ENCODE measurements at places on chromosomes 1 and 21.
A peak's percentile ranks its signal among the peaks of the same experiment; 100 is the strongest.

- DNase-seq = no peak
These were observed 57.4 kb upstream of the RGS18 start for GRCh38 chr1:192100686-192101468.

GRCh38 chr1:151840421-151840820, 801 bp upstream of the C2CD4D start:
- peak; percentile 18 for DNase-seq

- DNase-seq = peak; percentile 13
These were observed 100.9 kb downstream of the TSEN15 start for GRCh38 chr1:184152434-184152898.

DNA sequence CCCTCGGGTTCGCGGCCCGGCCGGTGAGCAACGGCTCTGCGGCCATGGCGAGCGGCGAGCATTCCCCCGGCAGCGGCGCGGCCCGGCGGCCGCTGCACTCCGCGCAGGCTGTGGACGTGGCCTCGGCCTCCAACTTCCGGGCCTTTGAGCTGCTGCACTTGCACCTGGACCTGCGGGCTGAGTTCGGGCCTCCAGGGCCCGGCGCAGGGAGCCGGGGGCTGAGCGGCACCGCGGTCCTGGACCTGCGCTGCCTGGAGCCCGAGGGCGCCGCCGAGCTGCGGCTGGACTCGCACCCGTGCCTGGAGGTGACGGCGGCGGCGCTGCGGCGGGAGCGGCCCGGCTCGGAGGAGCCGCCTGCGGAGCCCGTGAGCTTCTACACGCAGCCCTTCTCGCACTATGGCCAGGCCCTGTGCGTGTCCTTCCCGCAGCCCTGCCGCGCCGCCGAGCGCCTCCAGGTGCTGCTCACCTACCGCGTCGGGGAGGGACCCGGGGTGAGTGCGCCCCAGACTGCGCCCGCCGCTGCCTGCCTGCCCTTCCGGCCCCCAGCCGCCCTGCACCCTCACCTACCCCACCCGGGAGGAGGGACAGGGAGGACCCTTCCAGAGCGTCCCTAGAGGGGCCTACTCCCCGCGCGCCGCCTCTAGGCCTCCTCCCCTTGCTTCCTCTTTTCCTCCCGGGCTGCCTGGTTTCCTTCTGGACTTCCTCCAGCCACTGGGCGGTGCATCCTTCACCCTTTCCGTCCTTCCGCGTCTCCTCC, at the start of gene RNPEP:
Gene RNPEP (plus strand): TSS at position 26 of the 757 bp plus-strand sequence. CDS start 19 bp downstream, at position 45.
- peak; percentile 88 for DNase-seq

DNA sequence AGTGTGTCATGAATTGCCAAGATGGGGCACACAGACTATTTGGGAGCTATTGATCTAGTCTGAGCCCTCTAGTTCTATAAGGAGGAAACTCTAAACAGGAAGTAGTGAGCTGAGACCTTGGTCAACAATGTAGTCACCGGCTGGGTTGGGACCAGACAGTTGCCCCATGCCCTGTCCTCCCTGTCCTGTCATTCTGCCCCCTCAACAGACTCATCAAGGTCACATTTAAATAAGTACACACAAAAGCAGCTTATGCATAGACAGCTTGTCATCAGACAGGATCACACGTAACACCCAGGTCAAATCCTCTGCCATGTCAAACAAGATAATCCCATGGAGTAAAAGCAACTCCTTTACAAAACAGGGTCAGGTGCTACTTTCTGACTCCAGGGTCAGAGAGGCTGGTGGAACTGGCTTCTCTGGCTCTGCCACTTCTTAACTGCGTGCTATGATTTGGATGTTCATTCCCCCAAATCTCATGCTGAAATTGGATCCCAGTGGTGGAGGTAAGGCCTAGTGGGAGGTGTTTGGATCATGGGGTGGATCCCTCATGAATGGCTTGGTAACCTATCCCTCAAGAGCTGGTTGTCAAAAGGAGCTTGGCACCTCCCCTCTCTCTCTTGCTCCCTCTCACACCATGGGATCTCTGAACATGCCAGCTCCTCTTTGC, 128.9 kb downstream of the HIVEP3 start:
- no peak for DNase-seq

GRCh38 chr1:225838793-225839192, 28.9 kb downstream of the EPHX1 start:
- DNase-seq = no peak

DNA sequence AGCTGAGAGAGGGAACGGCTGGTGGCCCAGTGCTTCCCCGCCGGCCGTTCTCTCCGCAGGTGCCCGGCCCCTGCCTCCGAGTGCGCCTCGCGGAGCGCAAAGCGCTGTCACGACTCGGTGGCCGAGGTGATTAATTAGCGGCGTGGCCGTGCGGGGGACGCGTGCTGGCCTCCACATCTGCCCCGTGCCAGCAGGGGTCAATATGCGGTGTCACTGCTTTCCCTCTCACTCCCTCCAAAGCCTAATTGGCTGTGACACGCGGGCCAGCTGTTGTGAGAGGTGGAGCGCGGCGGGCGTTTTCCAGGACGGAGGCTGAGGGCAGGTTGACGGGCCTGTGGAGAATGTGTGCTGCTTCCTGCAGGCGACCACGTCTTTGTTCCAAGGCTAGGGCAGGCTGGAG, 239.0 kb downstream of the LMX1A start:
- peak; percentile 76 for DNase-seq

DNA sequence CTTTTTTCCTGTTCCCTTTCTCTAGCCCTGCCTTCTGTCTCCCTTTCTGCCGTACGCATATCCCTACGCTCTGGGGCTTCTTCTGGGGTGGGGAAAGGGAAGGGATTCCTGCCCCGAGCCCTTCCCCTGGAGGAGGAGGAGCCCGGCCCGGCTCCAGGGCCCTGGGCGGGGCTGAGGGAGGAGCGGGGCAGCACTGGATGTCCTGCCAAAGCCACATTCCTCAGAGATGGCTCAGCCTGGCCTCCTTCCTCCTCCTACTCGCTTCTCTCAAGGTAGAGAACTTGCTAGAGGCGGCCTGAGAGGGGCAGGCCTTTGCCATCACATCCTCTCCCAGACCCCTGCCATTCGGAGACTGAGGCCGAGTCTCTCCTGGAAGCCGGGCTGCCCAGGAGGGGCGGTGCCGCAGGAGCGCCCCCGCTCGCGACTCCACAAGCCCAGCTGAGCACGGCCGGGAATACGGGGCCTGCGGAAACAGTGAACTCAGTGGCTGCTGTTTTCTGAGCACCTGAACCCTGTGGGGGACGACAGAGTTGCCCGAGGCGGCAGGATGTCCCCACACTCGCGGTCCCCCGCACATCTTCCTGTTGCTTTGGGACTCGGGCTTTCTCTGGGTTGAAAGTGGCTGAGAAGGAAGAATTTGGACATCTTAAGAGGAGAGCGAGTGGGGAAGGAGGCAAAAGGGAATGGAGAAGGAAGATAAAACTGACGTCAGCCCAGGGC, 12.2 kb downstream of the ADAMTSL4 start:
- peak; percentile 94 for DNase-seq

- DNase-seq = no peak
These were observed 15.5 kb upstream of the MAST2 start for GRCh38 chr1:45787905-45788304.

- DNase-seq = no peak
These were observed 19.8 kb upstream of the MX2 start for GRCh38 chr21:41342035-41342434.

- DNase-seq = no peak
These were observed 73.3 kb downstream of the TNFSF18 start for GRCh38 chr1:172977296-172978017.

DNA sequence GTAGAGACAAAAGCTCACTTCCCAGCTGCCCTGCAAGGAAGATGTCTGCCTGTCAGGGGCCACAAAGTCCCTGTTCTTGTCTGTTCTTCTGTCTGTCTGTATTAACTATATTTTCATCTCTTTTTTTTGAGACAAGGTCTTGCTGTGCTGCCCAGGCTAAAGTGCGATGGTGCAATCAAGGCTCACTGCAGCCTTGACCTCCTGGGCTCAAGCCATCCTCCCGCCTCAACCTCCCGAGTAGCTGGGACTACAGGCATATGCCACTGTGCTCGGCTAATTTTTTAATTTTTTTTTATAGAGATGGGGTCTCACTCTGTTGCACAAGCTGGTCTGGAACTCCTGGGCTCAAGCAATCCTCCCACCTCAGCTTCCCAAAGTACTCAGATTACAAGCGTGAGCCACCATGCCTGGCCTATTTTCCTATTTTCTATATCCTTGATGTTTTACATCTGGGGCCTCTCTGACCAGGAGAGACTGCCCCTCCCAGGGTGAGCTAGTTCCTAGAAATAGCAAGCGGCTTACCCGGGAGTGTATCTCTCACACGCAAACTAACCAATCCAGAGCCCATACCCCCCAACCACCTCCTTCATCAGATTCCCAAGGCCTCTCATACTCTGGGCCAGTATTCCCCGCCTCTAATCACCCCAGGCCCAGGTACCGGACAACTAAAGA, 5.4 kb upstream of the KLHDC7A start:
- DNase-seq = no peak

GRCh38 chr21:43794857-43795256, 5.5 kb downstream of the RRP1 start:
- no peak for DNase-seq

GRCh38 chr1:99004861-99005442, at the start of gene PLPPR5:
Gene PLPPR5 (minus strand): TSS chr1:99004861. CDS start chr1:99004671, 190 bp downstream.
- peak; percentile 76 for DNase-seq

GRCh38 chr21:27393726-27394125, 426.8 kb upstream of the ADAMTS5 start:
- DNase-seq = no peak

GRCh38 chr21:26281506-26281905, 110.9 kb upstream of the APP start:
- DNase-seq = no peak

DNA sequence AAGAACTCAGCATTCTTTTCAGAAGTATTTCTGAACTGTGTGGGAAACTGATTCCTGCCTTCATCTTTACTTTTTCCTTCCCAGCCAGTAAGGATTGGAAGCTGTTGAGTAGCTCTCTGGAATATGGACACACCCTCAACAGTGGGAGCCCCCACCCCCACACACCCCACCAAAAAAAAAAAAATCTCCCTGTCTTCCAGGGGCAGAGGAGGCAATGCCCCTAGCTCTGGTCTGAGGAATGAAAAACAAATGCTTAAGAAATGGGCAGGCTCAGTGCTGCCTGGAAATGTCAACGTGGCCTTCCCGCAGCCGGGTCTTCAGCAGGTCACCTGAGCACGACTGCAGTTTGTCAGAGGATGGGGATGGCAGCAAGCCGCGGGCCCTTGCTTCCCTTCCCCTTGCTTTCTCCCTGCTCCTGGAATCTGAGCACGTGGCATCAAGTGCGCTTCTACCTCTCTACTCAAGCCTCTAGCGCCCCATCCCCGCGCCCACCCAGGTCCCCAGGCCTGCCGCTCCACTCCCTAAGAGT, 479 bp downstream of the RGS16 start:
- no peak for DNase-seq

DNA sequence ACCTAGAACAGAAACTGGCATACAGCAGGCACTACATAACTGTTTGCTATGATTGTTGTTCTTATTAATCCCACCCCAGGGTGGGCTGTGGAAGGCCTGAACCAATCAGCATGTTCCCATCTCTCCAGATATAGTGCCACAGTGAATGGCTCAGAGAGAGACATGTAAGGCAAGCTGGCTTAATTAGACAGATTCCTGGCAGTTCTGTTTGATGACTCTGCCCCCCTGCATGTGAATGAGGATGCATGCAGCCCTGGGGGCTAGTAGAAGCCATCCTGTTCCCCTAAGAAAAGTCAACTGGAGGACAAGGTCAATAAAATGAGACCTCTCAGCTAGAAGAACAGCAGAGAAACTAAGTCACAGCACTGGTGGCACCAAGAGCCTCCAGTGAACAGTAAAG, 130.3 kb downstream of the GLIS1 start:
- DNase-seq = no peak

- no peak for DNase-seq
These were observed 31.0 kb downstream of the TENT5C start for GRCh38 chr1:117636637-117637425.

DNA sequence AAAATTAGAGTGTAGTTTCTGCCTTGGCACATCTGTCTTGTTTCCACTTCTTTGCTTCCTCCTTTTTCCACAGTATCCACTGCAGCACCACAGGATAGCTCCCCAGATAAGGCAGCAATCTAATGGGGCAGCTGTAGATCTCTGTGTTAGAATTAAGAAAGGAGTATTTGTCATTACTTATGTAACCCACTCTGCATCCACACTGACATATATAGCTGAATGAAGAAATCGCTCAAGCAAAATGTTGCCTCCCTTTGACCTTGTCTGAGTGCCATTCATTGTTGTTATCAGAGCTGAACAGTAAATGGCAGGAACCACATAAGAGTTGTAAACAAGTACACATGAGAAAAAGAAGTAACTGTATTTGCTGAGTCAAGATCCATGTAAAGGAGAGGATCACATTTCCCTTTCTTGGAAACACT, 45.9 kb upstream of the DPH5 start:
- DNase-seq = no peak

GRCh38 chr1:197441999-197442414, 174.0 kb downstream of the CRB1 start:
- no peak for DNase-seq

- no peak for DNase-seq
These were observed 46.6 kb downstream of the RGS7 start for GRCh38 chr1:241310451-241310850.

GRCh38 chr1:230584660-230585059, 57.6 kb upstream of the COG2 start:
- DNase-seq = no peak

- DNase-seq = peak; percentile 47
These were observed 6.9 kb upstream of the GPATCH4 start for GRCh38 chr1:156608036-156608674.

DNA sequence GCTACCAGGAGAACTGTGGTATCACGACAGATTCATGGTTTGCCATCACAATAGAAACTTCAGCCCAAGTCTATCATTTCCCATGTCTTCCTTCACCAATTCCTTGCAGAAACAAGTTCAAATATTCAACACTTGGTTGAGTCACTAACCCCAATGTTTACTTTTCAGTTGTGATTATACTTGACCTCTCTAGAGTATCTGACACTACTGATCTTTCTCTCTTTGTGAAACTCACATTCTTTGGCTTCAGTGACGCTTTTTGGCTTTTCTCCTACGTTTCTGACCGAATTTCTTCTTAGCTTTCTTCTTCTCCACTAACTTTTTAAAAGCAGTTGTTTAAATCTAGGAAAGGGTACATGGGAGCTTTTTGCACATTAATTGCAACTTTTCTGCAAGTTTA, 48.8 kb upstream of the HMGB4 start:
- no peak for DNase-seq

DNA sequence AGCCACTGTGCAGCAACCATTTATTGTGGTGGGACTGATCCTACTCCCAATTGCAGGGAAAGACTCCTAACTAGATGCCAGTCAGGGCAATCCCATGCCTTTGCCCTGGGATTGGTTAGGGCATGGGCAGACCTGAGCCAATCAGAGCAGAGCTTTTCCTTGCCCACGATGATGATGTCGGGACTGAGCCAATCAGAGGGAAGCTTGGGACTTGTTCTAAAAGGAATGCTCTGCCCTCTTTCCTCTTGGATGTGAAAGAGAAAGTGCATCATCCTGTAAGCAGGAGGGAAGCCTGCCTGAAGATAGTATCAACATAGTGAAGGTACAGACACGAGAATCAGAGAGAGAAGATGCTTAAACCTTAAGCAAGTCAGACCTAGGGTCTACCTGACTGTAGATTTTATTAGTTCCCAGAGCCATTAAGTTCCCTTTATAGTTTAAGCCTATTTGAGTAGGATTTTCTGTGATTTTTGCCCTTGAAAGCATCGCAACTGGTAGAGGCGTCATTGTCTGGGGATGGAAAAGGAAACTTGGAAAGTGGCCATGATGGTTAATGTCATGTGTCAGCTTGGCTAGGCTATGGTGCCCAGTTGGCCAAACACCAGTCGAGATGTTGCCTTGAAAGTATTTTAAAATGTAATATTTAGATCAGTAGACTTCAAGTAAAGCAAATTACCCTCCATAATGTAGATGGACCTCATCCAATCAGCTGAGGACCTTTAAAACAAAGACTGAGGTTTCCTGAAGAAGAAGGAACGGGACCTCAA, 19.9 kb downstream of the IRF2BP2 start:
- DNase-seq = no peak
